GM12878 (cell line): ENCODE measurements at places on chromosomes 16 and 17. TPM values are rescaled to one million over a fixed set of nuclear protein-coding genes. Genes with fewer than 3 reads are reported as not detected.

DNA sequence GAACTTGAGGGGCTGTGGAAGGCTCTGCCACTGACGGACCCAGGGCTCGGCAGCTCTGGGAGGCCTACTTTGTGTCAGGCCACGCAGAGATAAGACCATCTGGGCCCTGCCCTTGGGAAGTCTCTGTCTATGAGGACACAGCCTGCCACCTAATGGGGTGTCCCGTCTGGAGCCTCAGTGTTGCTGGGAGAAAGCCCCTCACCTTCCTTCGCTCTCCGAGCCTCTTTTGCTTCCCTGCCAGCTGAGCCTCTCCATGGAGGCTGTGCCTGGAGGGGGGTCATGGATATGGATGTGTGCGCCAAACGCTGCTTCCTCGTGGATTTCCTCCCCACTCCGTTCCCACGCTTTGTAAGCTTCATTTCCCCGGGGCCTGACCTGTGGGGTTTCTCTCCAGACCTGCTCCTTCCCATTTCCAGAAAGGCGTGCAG is 228.8 kb downstream of the SEC14L1 start:
- no peak for DNase-seq

Gene TMEM114
- total RNA-seq: not detected in 2 replicates

Gene TMEM235
- not detected in 2 replicates for total RNA-seq

GRCh38 chr16:81374550-81374949 is 59.8 kb downstream of the GAN start:
- no peak for DNase-seq

DNA sequence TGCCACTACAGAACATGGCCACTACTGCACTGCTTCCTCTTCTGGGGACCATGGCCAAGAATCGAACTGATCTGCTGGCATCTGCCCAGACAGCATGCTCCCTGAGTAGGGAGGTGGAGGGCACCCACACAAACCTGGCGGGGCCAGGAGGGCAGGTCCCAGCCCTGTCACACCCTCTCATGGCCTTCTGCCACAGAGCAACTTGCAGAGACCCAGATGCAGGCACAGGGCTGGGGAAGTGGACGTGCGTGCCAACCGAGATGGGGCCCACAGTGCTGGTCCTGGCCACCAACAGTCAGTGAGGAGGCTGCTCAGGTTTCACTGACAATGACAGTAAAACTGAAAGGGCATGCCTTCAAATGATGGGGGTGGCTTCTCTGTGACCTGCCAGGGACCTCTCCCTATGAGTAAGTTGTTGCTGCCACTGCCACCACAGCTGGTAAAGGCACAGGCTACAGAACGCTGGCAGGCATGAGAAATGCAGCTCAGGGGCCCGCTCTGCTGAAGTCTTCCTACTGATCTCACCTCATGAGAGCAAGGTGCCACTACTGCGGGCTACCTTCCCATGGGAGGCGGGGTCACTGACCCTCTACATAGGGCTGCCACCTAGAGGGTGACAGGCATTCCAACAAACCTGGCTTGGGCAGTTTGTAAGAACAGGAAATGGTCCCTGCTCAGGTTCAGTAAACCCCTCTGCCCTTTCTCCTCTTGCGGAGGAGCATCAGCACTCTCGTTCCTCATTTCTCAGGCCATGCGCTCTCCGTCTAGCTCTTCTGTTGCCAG is 15.5 kb downstream of the HIC1 start:
- peak; percentile 96 for DNase-seq

Gene HCRT
- total RNA-seq: 0.41 TPM in 1 of 2 replicates, not detected in the other

Gene CLTC
- total RNA-seq: 178 and 188 TPM in 2 replicates

GRCh38 chr17:21679256-21680146 is 12.8 kb upstream of the KCNJ18 start:
- no peak for DNase-seq

DNA sequence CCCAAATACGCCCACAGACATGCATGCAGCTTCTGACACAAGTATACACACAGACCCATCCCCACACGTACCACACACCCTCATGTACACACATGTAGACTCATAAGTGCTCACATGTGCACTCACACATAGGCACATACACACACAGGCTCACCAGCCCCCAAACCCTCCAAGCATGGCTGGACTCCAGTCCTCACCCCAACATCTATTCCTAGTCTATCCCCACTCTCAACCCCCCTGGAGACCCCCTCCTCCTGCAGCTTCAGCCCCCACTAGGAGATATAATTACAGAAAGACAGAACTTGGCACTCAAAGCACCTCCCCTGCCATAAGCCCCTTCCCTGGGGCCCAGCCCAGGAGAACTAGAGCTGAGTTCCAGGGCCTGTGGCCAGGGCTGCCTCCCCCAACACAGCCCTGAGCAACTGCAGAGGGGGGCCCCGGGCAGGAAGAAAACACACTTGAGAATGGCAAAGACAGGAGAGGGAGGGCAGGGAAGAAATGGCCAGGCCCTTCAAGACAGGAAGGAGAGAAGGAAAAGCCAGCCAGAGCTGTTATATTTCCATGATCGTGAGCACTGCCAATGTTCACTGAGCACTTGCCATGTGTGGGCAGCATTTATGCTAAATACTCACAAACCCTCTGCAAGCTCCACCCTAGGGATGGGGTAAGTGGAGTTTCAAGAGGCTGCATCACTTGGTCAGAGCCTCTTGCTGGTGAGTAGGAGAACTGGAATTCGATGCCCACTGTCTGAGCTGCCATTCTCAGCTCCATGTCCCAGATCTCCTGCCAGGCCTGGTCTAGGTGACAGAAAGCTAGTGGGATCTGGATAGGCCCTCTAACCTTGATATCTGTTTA is 224.5 kb downstream of the ZNF423 start:
- no peak for DNase-seq

GRCh38 chr16:52309446-52310416 is 237.2 kb downstream of the TOX3 start:
- no peak for DNase-seq

- DNase-seq: no peak
Observed at GRCh38 chr17:39756380-39757079, 18.8 kb downstream of the GRB7 start.
